ENCODE measurements at places on chromosomes 5 and 9.
A peak's percentile ranks its signal among the peaks of the same experiment; 100 is the strongest.

GRCh38 chr5:123690821-123691220 lies 178.8 kb downstream of the CSNK1G3 start:
- DNase-seq = no peak

DNA sequence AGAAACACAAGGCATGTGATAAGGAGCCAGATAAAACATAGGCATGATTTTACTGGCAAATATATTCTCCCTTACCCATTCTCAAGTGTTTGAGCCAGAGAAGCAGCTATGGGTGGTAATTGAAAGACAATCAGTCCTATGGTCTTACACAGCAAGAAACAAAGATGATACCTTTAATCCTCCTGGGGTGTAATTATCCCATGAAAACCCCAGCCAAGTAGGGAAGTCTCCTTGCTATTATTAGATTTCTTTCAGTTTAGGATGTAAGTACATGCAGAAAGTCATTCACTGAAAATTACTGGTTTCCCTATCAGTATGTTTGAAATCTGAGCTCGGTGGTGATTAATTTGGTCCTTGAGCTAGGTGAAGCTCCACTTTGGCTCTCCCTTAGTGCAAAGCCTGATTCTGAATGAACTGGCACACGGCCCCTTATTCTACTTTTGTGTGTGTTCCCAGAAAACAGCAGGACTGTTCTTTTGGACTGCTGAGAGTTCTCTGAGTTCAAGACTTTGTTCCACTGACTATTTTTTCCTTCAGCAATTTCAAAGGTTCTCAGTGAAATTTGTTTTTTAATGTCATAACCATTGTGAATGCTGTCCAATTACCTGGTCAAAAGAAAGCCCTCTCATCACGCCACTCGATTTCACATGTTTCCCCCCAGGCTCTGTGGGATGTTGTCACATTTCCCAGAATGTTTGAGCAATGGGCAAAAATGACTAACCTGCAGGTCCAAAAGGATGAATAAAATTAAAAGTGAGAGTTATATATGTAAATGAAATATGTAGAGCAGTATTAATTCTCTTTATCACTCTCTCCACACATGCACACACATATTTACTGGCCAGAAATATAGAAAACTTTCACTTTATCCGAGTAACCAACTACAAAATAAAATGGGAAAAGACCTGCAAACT lies 343.0 kb downstream of the RAB3C start:
- DNase-seq = peak; percentile 16

- no peak for DNase-seq
Observed at GRCh38 chr5:9350301-9350797, 195.5 kb downstream of the SEMA5A start.

DNA sequence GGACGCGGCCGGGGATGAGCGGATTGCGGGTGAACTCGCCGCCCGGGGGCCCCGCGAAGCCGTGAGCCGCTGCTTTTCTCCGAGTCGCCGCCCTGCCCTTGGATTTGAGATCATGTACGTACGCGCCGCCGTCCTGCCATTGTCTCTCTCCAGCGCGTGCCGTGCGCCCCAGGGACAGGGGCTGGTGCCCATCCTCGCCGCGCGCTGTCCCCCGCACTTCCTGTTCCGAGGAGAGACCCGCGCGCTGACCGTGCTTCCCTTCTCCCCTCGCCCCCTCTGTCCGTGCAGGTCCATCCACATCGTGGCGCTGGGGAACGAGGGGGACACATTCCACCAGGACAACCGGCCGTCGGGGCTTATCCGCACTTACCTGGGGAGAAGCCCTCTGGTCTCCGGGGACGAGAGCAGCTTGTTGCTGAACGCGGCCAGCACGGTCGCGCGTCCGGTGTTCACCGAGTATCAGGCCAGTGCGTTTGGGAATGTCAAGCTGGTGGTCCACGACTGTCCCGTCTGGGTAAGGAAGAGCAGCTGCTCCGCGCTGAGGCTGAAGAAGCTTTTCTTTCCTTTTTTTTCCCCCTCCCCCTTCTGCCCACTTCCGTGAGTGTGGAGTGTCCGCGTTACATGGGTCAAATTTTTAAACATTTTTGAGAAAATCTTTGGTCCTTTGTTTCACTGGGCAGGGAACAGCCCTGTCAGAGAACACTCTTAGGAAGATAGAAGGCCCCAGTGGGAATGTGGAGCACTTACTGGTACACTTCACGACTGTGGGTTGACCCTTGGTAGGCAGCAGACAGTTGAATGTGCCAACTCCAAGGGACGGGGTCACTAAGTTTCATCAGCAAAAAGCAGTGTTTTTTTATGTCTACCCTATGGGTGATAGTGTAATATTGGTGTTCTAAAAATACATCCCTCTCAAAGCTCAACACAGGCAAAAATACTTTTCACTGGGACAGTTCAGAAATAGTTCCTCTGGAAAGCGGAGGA lies 727 bp downstream of the RHOBTB3 start:
- DNase-seq = peak; percentile 11

GRCh38 chr5:176500511-176500910 lies 36.7 kb downstream of the RNF44 start:
- no peak for DNase-seq

GRCh38 chr9:129895376-129896268 lies 60.4 kb downstream of the USP20 start:
- no peak for DNase-seq

DNA sequence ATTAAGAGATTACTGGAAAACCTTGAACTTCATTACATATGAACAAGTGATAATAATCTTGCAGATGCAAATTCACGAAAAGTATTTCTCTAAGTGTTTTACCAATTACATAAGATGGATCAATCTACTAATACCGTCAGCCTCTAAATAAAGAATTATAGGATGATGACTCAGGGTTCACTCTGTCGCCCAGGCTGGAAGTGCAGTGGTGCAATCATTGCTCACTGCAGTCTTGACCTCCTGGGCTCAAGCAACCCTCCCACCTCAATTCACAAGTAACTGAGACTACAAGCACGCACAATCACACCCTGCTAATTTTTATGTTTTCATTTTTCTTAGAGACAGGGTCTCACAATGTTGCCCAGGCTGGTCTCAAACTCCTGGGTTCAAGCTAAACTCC lies 56.1 kb downstream of the CHD1 start:
- no peak for DNase-seq

- no peak for DNase-seq
Observed at GRCh38 chr9:111438541-111439235, 45.5 kb downstream of the ECPAS start.

DNA sequence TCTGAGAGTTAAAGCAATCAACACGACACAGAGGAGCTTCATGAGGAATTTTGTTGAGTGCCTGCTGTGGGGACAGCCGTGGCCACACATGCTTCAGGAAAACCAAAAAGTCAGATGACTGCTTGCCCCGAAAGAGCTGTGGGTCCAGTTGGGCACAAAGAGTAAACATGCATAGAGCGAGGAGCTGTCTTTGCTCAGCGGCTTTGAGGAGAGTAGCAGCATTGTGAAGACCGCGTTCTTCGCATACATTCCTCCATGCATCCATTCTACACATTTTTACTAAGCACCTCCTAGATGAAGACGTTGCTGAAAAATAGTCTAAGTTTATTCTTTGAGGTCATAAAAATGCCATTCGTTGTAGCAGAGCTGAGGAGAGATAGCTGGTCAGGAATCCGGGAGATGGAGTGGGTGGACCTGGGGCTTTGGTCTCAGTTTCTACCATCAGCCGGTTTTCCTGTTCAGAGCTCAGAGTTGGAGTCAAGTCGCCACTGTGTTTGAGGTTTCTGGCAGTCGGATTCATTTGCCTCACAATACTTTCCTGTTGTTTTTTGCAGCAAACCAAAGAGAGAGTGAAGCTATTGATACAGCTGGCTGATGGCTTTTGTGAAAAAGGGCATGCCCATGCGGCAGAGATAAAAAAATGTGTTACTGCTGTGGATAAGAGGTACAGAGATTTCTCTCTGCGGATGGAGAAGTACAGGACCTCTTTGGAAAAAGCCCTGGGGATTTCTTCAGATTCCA lies 194.5 kb upstream of the OTULINL start:
- DNase-seq = no peak

DNA sequence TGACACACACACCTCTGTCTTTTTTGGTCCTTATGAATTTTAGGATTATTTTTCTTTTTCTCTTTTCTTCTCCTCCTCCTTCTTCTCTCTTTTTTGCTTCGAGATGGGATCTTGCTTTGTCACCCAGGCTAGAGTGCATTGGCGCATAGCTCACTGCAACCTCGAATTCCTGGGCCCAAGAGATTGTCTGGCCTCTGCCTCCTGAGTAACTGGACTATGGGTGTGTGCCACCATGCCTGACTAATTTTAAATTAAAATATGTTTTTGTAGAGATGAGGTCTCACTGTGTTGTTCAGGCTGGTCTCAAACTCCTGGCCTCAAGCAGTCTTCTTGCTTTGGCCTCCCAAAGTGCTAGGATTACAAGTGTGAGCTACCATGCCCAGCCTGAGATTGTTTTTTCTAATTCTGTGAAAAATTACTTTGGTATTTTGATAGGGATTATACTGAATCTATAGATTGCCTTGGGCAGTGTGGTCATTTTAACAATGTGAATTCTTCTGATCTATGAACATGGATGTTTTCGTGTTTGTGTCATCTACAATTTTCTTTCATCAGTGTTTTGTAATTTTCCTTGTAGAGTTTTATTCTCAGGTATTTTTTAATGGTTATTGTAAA lies 7.7 kb downstream of the AHRR start:
- no peak for DNase-seq

GRCh38 chr9:35859310-35859989 lies 10.8 kb downstream of the OR13J1 start:
- no peak for DNase-seq

DNA sequence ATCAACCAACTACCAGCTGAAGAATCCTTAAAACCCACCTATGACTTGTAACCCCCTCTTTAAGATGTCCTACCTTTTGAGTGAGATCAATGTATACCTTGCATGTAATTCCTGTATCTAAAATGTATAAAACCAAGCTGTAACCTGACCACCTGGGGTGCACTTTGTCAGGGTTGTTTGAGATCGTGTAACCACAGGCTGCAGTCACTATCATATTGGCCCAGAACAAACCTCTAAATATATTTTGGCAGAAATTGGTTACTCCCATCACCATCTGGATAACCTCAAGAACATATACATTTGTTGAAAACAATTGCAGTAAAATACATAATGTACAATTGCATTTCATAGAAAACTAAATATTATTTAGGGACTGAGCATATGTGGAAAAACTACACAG lies 8.4 kb downstream of the CARNMT1 start:
- DNase-seq = no peak

- no peak for DNase-seq
Observed at GRCh38 chr5:133707629-133708028, 95.3 kb upstream of the FSTL4 start.

DNA sequence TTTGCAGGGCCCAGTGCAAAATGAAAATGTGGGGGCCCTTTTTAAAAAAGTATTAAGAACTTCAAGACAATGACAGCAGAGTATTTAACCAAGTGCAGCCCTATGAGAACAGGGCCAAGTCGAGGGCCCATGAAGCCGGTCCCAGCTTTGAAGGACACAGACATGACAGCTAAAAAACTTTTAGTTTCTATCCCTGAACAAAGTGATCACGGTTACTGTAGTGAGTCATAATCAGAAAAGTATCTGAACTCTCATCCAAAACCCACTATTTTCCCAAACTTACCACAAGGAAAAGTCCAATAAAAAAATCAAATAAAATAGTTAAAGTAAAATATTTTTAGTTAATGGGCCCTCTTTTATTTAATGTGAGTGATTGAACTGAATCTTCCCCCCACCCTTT lies 126.0 kb downstream of the MEF2C start:
- no peak for DNase-seq

- no peak for DNase-seq
Observed at GRCh38 chr9:10396615-10397014, 216.2 kb downstream of the PTPRD start.

GRCh38 chr9:121651295-121652020 lies at the start of gene DAB2IP:
Gene DAB2IP (plus strand): TSS chr9:121651634. CDS start chr9:121651776, 142 bp downstream.
- DNase-seq = no peak

- no peak for DNase-seq
Observed at GRCh38 chr9:113356686-113357292, 7.4 kb downstream of the BSPRY start.

DNA sequence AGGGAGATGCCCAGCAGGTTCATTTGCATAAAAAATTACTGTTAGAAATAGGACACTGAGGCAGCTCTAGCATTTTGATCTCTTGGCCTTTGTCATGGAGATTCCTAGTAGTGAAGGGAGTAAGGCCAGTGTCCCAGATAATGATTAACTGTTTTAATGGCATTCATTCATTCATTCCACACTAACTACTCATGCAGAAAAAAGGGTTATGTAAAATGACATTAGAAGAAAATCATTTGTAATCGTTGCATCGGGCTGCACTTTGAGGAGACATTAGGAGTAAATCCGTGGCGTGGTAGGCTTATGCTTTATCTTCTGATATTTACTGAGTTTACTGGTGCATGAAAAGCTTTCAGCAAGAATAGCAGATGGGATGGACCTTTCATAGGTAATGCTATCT lies 82.6 kb upstream of the GRHPR start:
- no peak for DNase-seq

DNA sequence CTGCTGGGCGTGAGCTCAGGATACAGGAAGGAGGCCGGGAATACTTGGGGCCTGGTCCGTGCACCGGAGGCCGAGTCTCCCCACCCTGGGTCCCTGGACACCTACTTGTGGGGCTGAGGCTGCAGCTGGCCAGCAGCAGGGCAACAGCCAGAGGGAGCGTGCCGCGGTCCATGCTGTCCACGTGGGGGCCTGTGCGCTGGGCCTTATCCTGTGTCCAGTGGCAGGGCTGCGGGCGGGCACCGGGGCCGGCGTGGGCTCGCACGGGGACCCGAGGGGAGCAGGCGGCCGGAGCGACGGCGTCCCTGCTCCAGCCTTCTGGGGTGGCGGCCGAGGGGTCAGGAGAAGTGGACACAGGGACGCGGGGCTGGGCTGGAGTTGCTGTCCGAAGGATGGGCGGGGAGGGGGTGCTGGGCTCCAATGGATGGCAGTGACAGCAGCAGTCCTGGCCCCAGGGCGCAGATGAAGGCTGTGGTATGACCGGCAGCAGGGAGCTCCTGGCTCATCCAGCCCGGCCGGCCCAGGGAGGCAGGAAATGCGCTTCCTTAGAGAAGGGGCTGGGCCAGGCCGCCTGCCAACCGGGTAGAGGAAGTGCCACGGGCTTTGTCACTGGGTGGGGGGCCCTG lies at the start of gene ENG:
TSS of gene ENG (minus strand) at position 475 of the 623 bp plus-strand sequence. CDS start at position 172, 303 bp downstream.
- DNase-seq = no peak

- DNase-seq = no peak
Observed at GRCh38 chr5:9621379-9621903, 8.7 kb downstream of the TAS2R1 start.

DNA sequence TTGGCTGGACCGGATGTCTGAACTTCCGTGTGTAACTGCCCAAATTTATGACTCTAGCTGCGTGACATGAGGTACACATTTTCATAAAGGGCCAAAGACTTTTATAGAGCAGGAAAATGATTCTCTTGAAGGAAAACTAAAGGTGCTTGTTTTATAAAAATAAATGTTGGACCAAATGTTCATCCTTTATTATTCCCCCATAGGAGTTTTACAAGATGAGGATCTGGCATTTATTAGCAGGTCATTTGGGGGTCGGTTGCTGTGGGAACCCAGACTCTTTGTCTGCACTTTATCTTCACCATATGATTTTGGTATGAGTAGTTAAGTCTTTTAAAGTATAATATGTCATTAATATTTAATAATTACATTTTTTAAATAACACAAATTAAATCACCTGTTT lies 571.2 kb downstream of the EFNA5 start:
- no peak for DNase-seq

GRCh38 chr9:95047452-95048224 lies 269.9 kb downstream of the FANCC start:
- no peak for DNase-seq

- no peak for DNase-seq
Observed at GRCh38 chr5:87022415-87022814, 245.3 kb upstream of the RASA1 start.
